ENCODE measurements at places on chromosomes 5 and 9.

- DNase-seq, result no peak
Measured at GRCh38 chr5:64074533-64074932, 91.1 kb upstream of the RNF180 start.

GRCh38 chr9:71681708-71682272 is 86.5 kb downstream of the CEMIP2 start:
- DNase-seq, result no peak

DNA sequence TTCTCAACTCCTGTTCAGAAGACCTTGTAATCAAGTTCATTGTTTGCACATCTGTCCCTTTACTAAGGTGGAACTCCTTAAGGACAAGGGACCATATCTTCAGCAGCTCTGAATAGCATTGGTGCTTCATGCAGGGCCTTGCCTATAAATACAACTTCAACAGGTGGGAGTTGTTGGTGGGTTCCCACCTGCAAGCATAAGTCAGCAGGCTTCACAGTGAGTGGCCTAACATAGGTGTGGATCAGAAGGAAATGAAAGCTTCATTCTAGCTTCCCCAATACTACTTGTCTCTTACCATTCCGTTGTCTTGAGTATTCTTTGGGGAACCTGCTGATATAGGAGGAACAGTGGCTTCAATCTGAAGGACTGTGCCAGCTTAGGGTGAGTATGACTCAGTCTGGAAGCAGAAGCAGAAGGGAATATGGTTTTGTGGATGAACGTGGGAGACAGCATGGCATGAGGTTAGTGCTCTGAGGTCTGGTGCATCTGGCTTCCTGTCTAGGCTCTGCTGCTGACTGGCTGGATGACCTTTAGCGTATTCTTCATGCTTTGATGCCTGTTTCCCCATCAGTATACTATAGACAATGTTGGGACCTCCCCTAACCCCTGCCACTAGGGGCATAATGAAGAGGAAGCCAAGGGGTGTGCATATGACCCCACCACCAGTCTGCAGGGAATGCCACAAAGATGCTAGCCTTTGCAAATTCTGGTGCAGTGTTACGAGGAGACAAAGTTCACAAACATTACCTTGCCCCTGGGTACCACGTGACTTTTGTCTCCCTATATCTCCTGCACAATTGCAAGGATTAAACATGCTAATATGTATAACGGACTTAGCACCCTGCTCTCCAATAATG is 192.3 kb downstream of the PALM2AKAP2 start:
- no peak for DNase-seq

- DNase-seq, result no peak
Measured at GRCh38 chr5:54215233-54215736, 95.1 kb downstream of the ARL15 start.

- no peak for DNase-seq
Measured at GRCh38 chr9:75242426-75242825, 154.1 kb downstream of the OSTF1 start.

DNA sequence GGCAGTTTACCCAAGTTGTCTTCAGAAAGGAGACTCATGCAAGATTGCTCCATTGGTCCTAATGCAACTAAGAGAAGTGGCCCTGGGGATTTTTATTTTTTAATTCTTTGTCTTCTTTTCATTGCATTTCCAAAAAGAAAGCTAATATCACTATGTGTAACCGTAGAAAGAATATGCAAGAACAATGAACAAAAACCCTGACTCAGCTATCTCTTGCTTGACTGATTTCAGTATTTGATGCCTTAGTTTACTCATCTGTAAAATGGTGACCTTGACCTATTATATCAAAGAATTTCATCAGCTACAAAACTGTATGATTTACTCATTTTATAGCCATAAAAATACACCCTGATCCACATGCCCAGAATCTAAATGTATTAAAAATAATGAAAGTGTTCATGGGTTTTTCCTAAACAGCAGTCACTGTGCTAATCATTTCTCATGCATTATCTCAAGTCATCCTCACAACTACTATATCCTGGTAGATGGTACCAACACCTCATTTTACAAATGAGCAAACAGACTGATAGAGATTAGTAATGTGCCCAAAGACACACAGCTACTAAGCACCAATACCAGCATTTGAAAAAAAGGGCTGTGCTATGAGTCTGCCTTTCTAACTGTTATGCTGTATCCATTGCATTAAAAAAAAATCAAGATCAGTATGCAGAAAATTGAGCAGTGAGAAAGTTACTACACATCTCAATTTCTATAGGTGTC is 185.7 kb downstream of the MLLT3 start:
- no peak for DNase-seq

- DNase-seq, result no peak
Measured at GRCh38 chr5:174872271-174872670, 147.9 kb downstream of the MSX2 start.

DNA sequence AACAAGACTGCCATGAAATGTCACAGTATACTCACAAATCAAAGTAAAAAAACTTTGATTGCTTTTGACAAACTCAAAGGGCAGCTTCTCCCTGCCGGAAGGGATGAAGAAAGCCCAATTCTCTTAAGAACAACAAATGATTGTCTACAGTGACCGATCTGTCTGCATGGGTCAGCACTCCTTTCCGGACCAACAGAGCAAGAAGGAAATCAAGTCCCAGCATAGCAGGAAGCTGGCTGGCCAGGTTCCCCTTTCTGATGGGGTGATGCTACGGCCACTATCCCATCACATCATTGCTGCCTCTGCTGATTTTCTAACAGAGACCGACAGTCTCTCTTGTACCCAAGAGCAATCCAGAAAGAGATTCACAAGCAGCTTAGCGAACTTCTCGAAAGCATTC is 692 bp downstream of the C1QTNF3 start:
- DNase-seq, result no peak

GRCh38 chr9:81627481-81627880 is 61.9 kb downstream of the TLE1 start:
- DNase-seq, result no peak

DNA sequence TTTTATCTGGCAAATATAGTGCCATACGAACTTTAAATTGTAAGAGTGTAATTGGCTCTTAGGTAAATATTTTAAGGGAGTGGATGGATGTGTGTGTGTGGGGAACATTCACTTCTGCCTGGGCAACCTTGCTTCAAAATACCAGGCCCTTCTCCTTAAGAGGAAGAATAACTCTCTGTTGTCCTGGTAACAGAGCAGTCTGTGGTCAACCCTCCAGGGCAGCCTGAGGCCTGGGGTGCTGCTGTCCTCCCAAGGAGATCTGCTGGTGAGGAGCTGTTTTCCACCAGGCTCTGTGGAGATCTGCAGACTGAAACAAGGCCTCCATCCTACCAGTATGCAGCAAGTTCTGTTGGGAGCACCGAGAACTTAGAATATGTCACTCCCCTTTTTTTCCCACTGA is 325.2 kb downstream of the PSAT1 start:
- no peak for DNase-seq

DNA sequence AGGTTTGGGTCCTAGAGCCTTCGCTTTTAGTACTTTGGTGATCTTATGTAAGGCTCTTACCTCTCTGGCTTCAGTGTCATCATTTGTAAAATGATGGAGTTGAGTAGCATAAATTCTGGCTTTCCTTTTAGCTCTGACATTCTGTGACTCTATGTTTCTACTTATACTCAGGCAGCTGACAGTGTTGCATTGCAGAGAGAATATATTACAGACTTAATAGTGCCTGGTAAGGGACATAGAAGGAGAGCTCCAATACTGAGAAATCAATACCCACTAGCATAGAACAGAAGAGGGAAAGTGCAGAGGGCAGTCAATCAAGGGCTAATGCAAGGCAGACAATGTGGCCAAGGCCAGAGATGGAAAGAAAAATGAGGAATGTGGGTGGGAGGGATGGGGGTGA is 371.4 kb upstream of the TLE4 start:
- no peak for DNase-seq

- no peak for DNase-seq
Measured at GRCh38 chr5:73770172-73771025, 144.4 kb downstream of the ARHGEF28 start.

- DNase-seq, result no peak
Measured at GRCh38 chr9:137221506-137222111, 431 bp downstream of the RNF208 start.

- no peak for DNase-seq
Measured at GRCh38 chr9:123662057-123662776, 267.7 kb downstream of the DENND1A start.

DNA sequence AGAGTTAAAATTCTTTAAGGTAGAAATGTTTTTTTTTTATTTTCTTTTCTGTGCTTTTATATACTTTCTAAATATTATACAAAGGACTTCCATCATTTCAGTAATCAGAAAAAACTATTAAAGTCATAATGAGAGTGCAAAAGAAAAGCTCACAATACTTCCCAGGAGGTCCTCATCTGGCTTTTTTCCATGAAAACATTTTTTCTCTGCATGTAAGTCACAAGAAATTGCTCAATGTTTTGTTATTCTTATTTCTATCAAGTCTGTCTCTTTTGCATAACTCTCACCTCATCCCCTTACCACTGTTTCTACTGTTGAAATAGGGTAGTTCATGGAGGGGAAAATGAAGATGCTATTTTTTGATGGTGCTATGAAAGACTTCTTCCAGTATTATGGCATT is 375.0 kb downstream of the TMEM232 start:
- no peak for DNase-seq
